ENCODE measurements at places on chromosomes 13 and 19. TPM values are rescaled to one million over a fixed set of nuclear protein-coding genes. Genes with fewer than 3 reads are reported as not detected.

The GPC6 gene
- not detected for total RNA-seq

The PCDH20 gene
- total RNA-seq: not detected

The ZNF101 gene
- 8.3 TPM for total RNA-seq

The RNF113B gene
- total RNA-seq: not detected

The CEACAM4 gene
- total RNA-seq: not detected

The SERPINE3 gene
- total RNA-seq: not detected

Data from Calu3 (cell line).